ENCODE measurements at places on chromosomes 2 and 18.

DNA sequence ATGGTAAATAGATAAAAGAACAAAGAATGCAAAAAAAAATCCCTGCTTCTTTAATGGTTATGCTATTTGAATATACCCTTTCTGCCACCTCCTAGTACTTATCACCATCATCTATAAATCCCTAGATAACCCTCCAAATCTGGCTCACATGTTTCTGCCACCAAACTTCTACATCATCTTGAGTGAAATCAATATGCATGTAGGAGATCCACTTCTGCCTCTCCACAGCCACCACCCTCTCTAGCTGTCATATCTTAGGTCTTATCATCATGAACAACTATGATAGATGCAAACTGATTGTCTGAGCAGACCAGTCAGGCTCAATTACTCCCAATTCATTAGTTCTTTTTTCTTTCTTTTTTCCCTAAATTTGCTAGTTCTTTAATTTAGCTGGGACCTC, 55.3 kb downstream of the STRN start:
- no peak for DNase-seq

DNA sequence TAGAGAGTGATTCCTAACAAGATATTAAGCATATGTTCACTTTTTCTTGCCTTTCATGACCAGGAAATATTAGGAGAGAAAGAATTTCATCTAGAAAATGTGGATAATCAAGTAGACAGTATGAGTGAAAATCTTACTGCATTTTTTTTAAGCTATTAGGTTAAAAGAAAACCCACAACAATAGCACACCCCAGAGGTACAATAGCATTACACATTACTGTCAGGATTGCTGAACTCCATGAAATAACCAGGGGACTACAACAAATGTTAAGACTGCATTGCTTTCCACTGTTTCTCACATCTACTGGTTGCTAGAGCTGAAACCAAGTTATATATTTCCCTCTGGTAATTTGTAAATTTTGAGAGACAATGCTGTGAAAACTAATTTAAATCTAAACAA, 33.7 kb downstream of the KLF7 start:
- DNase-seq = no peak

DNA sequence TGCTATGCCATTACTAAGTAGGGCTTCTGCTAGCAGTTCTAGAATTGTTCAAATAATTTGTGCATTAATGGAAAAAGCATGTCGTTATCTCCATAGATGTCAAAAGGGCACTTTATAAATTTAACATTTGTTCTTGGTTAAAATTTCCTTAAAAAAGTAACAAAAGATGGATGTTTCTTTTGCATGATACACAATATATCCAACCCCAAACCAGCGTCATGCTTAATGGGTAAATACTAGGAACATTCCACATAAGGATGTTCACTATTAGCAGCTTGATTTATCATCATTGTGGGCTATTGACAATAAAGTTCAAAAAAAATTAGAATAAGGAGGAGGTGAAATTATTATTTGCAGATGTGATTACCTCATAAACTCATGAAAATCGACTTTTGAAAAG, 79.7 kb downstream of the GREB1L start:
- DNase-seq = no peak

DNA sequence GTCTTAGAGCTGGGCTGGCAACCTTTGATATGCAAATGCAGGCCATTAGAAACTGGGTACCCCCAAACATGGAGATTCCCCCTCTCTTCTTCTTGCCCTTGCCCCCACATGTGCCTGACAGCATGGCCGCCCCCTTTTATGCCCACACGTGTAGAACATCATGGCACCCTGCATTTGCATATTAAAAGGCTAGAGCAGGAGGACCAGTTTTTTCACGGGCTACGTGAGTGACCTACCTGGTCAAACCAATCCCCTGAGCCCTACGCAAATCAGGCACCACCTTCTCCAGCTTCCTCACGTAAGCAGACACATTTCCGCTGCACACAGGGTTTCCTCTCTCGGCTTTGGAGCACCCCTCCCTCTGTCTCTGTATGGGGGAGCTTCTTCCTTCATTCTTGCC, 110.9 kb upstream of the COPS8 start:
- DNase-seq = no peak

- no peak for DNase-seq
Observed at GRCh38 chr2:189424961-189425360, 16.3 kb upstream of the WDR75 start.
